ENCODE measurements at places on chromosomes 6 and 20. TPM values are rescaled to one million over a fixed set of nuclear protein-coding genes. Genes with fewer than 3 reads are reported as not detected.

DNA sequence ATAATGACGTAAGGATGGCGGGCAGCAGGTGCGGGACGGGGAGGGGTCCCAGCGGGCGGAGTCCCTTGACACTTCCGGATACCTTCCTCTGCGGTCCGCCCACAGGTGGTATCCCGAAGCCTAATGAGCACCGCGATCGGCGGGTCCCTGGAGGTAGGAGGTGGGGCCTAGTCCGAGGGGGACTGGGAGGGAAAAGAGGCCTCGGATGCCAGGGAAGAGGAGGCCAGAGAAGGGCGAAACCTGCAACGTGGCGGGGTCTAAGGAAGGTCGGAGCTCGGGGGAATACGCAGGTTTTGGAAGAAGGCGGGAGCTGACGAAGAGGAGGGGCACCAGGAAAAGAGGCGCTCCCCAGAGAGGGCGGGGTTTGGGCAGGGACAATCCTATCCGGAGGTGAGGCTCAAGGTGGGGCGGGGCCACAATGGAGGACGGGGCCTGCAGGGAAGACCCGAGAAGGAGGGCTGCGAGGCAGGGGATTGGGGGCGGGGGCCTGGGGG lies 3.7 kb downstream of the PRSS16 start:
- no peak for DNase-seq

- no peak for DNase-seq
Observed at GRCh38 chr6:135395136-135395535, 102.4 kb downstream of the AHI1 start.

DNA sequence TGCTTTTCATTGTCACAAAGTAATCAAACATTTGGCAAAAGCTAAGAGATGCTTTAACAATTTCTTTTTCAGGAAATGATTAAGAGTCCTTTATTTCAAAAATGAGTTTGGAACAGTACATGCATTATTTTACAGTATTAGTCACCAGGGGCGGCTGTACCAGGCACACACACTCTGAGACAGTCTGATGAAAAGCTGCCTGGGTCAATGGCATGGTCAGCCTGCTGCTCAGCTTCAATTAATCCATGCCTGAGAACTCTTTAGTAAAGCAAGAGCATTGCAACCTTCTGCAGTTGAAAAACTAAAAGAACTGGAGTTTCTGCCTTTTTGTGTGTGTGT lies 105.5 kb downstream of the TULP4 start:
- DNase-seq: no peak

GRCh38 chr6:51892750-51893149 lies 194.7 kb downstream of the PKHD1 start:
- no peak for DNase-seq

DNA sequence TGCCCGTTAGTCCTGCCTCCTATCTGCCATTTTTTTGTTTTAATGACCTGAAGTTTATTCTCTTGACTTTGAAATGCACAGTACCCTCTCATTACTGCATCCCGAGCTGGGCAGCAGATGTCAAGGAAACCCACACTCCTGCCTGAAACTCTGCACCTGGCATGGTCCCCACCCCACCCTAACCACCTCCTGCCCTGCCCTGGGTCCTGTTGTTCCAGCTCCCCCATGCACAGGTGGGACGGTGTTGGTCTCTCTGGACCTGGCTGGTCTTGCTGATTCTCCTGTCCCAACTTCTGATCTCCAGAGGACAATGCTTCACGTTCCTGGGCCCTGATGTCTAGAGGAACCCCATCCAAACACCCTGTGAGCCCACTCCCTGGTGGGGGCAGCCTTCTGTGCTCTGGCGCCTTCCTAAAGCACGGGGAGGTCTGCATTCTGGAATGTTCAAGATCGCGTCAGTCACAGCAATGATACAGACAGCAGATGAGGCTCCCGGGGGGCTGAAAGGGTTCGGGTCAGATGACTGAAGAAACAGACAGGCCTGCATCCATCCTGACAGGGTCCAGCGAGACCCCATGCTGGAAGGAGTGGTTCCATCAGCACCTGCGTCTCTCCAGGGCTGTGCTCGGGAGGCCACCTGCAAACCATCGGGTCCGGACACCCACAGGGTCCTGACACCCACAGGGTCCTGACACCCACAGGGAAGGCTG lies 73.6 kb downstream of the ERMARD start:
- DNase-seq: no peak

- DNase-seq: no peak
Observed at GRCh38 chr6:44779130-44779826, 391.8 kb downstream of the CDC5L start.

GRCh38 chr6:38080360-38080759 lies 260.8 kb downstream of the ZFAND3 start:
- DNase-seq: no peak

DNA sequence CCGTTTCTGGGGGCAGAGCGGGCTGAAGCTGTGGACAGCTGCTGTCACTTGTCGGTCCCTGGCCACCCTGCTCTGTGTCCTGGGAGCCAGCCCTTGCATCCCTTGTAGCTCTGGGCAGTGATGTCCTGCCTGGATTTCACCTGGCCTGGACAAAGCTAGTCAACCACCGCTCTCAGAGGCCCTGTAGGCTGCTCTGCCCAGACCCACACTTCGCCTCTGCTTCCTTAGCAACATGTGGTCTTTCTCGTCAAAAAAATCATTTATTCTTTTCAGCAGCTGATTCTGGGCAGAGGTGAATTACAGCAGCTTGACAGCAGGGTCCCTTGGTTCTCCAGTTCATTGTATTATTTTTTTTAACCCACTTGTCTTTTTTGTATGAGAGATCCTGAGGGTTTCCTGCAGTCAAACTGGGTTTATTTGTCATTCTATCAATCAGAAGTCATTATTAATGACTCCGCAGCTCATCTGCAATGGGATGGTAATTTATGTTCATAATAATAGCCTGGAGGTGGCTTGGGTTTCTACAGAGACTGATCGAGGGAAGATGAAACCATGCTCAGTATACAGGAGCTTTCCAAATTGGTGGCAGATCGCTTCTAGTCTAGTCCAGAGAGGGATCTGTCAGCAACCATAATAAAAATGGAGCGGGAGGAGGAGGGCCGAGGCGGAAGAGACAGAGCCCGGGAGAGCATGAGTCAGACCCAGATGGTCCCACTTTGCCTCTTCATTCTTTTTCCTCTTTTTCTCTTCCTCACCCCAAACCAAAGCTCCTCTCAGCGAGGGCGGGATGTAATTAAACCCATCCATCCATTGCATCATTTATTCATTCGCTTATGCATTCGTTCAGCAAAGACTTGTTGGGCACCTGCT lies 22.4 kb downstream of the EDN3 start:
- DNase-seq: no peak

DNA sequence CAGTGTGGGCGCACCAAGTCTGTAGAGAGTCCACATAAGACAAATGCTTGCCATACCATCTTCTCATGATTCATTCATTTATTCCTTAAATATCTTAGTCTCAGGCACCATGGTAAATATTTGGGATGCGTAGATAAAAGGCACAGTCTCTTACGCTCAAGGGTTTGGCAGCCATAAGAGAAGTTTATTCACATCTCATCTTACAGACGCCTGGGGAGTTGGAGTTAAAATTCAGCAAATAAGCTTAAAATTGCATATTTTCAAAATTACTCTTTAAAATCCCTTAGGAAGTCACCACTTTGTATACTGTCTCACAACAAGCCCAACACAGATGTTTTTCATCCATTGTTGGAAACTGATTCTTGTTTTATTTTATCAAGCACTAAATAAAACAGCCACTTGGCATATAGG lies 363.3 kb downstream of the KIF16B start:
- no peak for DNase-seq

GRCh38 chr20:49281059-49281912 lies 3.4 kb upstream of the ZNFX1 start:
- no peak for DNase-seq

SMOC2 gene
- 19.7 TPM for polyA plus RNA-seq

TREM2 gene
- polyA plus RNA-seq: 0.49 TPM
